ENCODE measurements at places on chromosomes 2 and 18. TPM values are rescaled to one million over a fixed set of nuclear protein-coding genes. Genes with fewer than 3 reads are reported as not detected.
A peak's percentile ranks its signal among the peaks of the same experiment; 100 is the strongest.

- no peak for DNase-seq
Observed at GRCh38 chr2:215881582-215881981, 131.8 kb downstream of the MREG start.

- peak; percentile 59 for DNase-seq
Observed at GRCh38 chr2:43540021-43540779, 55.6 kb downstream of the THADA start.

DNA sequence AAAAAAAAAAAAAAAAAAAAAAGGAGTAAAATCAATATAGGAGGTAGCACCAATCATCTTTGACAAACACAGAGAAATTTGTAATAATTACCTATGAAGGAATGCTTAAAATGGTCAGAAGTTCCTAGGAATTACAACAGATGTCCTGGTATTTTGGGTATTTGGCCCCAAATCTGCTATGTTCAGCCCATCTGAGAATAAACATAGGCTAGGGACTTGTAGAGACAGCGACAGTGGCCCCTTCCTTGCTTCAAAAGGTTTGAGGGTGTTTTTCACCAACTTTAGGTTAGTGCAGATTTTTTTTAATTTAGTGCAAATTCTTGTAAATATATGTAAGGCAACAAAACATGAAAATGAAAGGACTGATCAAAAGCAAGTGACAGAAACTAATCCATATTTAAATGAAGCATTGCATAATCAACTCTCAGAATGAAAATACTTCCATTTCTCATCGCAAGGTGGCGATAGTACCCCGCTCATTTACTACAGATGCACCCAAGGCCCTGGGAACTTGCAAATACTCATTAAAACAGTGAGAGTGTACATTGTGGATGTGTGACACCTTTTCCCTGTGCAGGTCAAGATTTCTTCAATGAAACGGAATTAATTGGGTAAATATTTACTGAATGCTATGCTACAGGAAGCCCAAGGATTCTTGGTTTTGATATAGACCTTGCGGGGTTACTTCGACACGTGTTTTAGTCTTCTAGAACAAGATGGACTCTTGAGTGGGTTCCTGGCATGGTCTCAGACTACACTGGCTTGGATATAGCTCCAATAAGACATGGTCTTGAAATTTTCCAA is 44.6 kb downstream of the FAM124B start:
- DNase-seq: peak; percentile 47

DNA sequence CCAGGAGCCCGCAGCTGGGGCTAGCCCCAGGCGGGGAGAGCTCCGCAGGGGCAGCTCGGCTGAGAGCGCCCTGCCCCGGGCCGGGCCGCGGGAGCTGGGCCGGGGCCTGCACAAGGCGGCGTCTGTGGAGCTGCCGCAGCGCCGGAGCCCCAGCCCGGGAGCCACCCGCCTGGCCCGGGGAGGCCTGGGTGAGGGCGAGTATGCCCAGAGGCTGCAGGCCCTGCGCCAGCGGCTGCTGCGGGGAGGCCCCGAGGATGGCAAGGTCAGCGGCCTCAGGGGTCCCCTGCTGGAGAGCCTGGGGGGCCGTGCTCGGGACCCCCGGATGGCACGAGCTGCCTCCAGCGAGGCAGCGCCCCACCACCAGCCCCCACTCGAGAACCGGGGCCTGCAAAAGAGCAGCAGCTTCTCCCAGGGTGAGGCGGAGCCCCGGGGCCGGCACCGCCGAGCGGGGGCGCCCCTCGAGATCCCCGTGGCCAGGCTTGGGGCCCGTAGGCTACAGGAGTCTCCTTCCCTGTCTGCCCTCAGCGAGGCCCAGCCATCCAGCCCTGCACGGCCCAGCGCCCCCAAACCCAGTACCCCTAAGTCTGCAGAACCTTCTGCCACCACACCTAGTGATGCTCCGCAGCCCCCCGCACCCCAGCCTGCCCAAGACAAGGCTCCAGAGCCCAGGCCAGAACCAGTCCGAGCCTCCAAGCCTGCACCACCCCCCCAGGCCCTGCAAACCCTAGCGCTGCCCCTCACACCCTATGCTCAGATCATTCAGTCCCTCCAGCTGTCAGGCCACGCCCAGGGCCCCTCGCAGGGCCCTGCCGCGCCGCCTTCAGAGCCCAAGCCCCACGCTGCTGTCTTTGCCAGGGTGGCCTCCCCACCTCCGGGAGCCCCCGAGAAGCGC is 15.0 kb upstream of the GMPPA start:
- no peak for DNase-seq

- no peak for DNase-seq
Observed at GRCh38 chr2:119156105-119156890, 2.3 kb downstream of the C1QL2 start.

- DNase-seq: peak; percentile 10
Observed at GRCh38 chr2:234796045-234796591, 155.7 kb upstream of the SH3BP4 start.

GRCh38 chr2:173002751-173003541 is 72.7 kb upstream of the MAP3K20 start:
- peak; percentile 30 for DNase-seq

DNA sequence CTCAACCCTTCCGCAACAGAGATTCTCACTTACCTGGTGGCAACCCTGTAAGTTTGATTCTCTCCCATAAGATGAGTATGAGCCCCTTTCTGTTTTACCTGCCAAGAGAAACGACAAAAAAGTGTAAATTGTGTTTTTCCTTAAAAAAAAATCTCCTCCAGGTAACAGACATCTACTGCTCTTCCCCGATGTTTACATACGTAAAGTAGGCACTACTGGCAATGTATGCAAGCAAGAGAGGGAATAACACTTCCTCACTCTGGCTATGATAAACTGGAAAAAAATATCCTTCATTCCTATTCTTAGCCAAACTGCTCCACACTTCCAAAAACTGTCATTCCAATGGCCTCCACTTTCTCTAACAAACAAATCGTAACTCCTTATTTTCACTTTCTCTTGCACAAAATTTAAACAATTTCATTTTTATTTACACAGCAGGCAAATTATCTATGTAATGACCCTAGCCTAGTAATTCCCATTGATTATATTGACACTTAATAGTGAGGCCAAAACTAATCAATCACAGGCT is 184.5 kb downstream of the TCF4 start:
- DNase-seq: peak; percentile 31

DNA sequence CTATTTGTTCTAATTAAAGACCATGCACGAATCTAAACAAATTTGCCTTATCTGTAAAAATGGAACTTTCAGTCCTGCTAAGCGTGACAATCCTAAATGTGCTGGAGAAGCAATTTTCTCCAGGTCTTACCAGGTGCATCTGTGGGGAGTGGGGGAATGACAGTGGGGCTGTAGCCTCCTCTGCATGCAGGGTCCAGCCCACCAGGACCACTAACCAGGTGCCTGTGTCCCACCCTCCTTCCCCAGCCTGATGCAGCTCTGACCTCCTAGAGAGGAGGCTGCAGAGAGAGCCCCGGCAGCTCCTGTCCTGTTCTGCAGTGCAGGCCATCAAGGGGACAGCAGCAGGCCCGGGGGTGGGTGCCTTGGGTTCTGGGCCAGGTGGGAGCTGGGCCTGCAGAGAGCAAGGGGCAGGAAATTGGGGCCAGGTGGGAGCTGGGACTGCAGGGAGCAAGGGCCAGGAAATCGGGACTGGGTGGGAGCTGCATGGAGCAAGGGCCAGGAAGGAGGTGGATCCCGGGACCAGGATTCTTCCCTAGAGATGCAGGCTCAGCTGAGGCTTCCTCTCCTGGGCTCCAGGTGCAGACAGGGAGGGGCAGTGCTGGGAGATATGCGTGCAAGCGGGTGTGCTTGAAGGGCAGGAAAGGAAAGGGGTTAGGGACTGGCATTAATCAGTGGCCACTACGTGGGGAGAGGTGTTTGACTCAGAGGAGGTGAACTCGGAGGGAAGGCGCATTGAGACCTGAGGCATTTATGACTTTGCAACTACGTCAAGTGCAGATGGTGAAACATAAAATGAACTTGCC is 185.3 kb downstream of the ANKRD30B start:
- no peak for DNase-seq

- no peak for DNase-seq
Observed at GRCh38 chr2:59578349-59578748, 975.1 kb downstream of the BCL11A start.

DNA sequence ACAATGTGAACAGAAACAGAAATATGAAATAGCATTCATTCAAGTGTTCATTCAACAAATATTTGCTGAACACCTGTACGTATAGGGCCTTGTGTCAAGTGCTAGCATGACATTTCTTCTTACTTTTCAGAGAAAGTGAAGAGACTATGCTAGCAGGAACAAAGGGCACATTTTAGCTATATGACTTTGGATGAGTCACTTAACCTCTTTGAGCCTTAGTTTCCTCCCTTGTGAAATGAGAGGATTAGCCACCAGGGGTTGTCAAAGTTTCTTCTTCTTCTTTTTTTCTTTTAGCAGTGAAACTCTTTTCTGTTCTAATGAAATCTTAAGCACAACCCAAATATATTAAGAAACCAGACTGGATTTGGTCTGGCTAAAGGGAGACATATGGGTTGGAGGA is 53.1 kb downstream of the FIGN start:
- DNase-seq: peak; percentile 67

GRCh38 chr18:47247416-47248114 is 3.9 kb downstream of the SKOR2 start:
- no peak for DNase-seq

GRCh38 chr2:24231461-24231881 is 56.6 kb downstream of the FAM228A start:
- DNase-seq: peak; percentile 13

- no peak for DNase-seq
Observed at GRCh38 chr18:55101458-55101824, 142.2 kb upstream of the CCDC68 start.

- peak; percentile 66 for DNase-seq
Observed at GRCh38 chr2:57180042-57180567, 866.5 kb upstream of the VRK2 start.

DNA sequence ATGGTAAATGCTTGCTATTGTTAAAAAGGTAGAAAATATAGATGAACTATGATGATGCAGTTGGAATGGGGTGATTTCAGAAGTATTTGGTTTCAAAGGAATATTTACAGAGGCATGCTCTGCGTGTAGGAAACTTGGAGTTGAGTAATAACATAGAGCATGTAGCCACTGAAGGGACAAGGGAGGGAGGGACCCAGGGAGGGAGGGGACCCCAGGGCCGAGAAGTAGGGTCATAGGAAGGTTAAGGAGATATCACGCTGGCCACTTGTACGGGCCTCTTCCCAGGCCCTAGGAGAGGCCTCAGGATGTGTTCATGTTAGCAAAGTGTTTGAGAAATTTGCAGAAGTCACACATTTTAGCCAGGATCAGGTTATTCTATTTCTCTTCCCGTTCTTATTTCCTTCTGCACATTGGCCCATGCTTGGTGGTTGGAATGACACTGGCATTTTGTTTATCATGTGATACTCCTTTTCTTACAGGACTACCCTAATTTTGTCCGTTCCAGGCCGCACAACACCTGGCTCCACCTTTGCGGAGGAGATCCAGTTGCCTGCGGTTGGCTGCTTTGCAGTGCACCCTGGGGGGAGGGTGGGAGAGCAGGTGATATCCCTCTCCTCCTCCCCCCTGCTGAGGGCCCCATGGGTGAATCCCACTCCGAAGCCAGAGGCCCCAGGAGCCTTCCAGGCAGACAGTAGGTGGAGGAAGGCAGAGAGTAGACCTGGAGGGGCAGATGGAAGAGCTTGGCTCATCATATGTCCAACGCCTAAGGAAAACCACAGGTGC is 16.9 kb upstream of the ACKR3 start:
- no peak for DNase-seq

DNA sequence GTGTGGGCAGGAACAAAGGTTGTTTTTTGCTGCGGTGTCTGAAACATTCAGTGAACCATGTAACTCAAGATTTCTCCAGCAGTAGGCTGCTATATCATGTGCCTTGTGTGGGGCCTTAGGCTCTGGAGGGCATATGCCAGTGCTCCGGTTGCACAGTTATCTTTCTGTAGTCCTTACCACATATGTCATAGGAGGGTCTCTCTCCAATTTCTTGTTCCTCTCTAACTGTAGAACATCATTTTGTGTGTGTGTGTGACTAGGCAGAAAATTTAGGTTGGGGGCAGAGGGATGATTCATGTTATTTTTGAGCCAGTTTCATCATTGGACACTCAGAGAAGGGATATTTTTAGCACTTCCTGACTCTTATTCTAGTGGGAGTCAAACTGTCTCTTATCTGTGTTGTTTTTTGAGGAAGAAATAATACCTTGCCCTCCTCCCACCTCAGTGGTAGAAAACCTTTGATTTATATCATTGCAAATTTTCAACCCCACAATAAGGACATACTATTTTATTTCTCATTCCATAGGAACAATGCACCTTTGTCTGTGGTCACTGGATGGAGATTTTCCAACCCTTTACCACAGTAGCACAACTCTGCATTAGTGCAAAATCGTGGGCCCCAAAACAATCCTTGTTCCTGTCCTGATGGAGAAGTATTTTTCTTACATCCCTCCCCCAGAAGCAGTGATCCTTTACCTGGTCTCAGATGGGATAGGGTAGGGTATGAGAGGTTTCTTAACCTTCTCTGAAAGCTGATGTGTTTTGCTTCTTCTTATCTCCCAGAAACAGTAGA is 113.9 kb downstream of the CCDC74A start:
- peak; percentile 19 for DNase-seq

GRCh38 chr2:69686813-69687212 is 43.3 kb upstream of the AAK1 start:
- no peak for DNase-seq

The FAM237A gene
- not detected for total RNA-seq

The ACMSD gene
- total RNA-seq: not detected

The EIF5B gene
- 11.7 TPM for total RNA-seq

The TMEM37 gene
- total RNA-seq: not detected

The PPP4R1 gene
- 86.4 TPM for total RNA-seq

The LRRC30 gene
- not detected for total RNA-seq

The ACOXL gene
- not detected for total RNA-seq

The HRH4 gene
- not detected for total RNA-seq

The TCF23 gene
- total RNA-seq: not detected

The SERPINB11 gene
- not detected for total RNA-seq

The LCT gene
- not detected for total RNA-seq

The KIAA2012 gene
- total RNA-seq: not detected

The GRHL1 gene
- 3.2 TPM for total RNA-seq

Data from M059J (cell line).